ENCODE measurements at places on chromosomes 7 and 10.

- no peak for DNase-seq
These were observed 39.5 kb downstream of the XRCC2 start for GRCh38 chr7:152636441-152636840.

DNA sequence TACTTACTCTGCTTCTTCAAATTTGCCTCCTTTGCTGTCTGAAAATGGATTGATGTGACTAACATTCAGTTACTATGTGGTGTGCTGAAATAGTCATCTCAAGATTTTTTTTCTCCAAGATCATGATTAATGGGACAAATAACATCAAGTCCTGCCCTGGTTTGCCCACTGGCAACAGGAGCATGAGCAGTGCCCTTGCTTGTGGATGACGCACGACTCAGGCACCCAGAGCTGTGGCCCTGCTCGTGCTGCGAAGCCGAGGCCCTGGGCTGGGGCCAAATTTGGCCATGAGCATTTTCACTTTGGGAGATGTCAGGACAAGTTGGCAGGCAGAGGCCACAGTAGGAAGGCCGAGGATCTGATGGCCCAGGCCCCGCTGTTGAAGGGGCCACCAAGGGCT lies 239.8 kb upstream of the IGFBP3 start:
- no peak for DNase-seq

- DNase-seq: no peak
These were observed 355.3 kb upstream of the NPVF start for GRCh38 chr7:25583621-25584020.

GRCh38 chr7:47366211-47366610 lies 215.7 kb downstream of the TNS3 start:
- no peak for DNase-seq

DNA sequence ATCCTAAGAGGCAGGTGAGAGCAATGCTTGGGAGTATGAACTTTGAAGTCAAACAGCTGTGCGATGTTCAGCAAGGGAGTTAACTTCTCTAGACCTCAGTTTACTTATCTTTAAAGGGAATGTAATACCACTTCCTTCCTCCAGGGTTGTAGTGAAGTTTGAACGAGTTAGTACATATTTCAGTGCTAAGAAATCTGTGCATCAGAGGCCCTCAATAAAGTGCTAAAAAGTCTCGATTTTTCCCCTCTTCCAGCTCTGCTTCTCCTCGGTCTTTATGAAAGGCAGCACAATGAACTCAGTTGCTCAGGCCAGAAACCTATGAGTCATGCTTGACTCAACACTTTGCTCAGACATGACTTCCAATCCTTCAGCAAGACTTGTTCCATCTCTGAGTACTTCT lies 418.9 kb downstream of the MDFIC start:
- no peak for DNase-seq

- no peak for DNase-seq
These were observed 3.5 kb downstream of the FASTK start for GRCh38 chr7:151076863-151077704.

GRCh38 chr7:24133691-24134090 lies 150.3 kb upstream of the NPY start:
- DNase-seq: no peak

DNA sequence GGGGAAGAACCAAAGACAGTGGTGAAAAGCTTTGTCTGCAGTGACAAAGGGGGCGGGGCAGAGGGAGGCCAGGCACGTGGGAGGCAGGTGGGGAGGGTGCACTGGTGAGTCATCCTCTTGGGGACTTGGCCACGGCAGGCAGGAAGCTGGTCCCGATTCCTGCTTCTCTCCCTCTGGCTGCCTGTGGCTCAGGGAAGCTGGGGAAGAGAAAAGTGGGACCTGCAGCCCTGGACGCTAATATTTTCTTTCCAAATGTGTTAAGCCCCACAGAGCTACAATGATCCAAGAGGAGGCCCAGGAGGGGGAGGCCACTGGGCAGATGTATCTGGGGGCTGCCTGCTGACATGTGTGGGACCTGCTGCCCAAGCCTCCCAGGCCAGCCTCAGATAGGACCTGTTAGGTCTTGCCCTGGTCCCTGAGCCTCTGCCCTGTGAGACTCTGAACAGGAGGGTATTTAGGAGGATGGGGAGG lies 231.8 kb downstream of the KCNMA1 start:
- DNase-seq: peak; percentile 31

DNA sequence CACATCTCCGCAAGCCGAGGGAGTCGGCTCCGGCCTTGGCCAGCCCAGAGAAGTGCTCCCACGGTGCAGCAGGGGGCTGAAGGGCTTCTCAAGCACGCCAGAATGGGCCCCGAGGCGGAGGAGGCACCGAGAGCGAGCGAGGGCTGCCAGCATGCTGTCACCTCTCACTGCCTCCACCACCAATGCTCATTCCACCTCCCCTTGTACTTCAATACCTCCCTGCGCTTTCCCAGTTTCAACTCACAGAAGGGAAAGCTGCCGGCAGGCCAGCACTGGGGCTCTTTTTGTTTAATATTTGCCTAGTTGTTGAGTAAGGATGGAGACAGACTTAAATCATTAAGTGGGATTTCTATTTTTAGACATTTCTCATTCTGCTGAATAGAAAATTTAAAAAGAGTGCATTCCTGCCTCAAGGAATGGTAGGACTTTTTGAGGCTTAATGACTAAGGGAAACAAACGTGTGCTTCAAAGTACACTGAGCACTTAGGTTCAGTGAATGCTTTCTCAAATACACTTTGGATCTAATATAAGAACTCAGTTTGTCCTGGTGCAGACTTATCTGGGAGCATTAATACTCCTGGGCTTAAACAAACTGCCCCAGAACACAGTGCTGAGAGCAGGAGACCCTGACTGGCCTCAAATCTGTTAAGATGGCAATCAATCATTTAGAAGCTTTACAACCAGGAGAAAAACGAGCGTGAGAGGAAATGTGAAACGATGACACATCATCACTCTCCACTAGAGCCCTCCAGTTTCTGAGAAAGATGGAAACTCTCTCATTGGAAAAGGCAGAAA lies 131.2 kb downstream of the RALA start:
- no peak for DNase-seq

- DNase-seq: no peak
These were observed 58.8 kb upstream of the HBP1 start for GRCh38 chr7:107109955-107110354.

GRCh38 chr10:102399217-102400021 lies 3.9 kb downstream of the NFKB2 start:
- DNase-seq: peak; percentile 52

DNA sequence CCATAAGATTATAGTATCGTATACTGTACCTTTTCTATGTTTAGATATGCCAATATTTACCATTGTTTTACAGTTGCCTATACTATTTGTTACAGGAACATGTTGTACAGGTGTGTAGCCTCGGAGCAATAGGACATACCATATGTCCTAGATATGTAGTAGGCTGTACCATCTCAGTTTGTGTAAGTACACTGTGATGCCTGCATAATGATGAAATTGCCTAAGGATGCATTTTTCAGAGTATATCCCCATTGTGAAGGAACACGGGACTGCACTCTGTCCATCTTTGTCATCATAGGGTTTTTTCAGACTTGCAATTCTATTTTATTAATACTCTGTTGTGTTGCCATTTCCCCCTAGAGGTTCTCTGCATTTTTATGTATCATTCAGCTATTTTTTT lies 50.1 kb downstream of the MCU start:
- no peak for DNase-seq

DNA sequence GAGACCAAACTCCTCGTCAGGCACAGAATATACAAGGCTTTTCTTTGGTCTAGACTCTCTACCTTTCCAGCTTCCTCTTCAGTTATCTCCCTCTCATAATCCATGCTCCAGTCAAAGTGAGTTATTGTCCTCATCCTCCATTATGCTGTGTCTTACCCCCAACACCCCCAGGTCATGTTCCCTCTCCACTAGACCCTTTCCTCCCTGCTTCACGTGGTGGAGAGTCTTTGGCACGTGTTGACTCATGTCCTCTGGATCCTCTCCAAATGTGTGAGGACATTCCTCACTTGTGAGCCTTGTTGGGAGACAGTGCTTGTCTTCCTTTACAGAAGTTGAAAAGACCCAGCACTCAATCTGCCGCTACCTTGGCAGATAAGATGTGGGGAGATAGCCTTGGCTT lies 36.0 kb upstream of the DLD start:
- DNase-seq: no peak

- DNase-seq: no peak
These were observed 156.0 kb downstream of the GLI3 start for GRCh38 chr7:42080841-42081586.

DNA sequence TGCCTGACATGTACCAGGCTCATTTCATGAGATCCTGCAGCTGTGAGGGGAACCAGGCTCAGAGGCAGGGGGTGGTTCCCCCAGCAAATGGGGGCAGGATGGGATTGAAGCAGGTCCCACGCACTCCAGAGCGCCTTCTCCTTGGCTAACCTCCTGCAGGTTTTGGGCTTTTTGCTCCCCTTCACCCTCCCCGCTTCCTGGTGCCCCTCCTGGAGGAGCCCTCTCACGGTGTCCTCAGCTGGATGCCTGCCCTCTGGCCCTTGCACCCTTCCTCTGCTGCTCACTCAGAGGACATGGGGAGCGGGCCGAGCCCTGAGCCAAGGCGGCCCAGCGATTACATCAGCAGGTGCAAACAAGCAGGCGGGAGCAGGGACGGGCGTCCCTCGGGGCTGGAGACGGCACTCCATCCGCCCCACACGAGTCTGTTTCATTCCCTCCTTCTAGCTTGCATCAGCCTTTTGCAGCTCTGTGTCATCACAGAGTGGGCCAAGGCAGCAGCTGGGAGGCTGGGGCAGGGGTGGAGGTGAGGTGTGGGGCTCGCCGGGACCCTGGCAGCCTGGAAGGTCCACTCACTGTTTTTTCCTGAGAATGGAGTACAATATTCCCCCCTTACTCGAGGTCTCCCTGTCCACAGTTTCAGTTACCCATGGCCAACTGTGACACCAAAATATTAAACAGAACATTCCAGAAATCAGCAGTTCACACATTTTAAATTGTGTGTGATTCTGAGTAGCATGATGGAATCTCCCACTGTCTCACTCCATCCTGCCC lies 52.7 kb upstream of the SLC29A3 start:
- DNase-seq: no peak

- DNase-seq: peak; percentile 31
These were observed 405.0 kb upstream of the ZMIZ1 start for GRCh38 chr10:78663721-78664120.

DNA sequence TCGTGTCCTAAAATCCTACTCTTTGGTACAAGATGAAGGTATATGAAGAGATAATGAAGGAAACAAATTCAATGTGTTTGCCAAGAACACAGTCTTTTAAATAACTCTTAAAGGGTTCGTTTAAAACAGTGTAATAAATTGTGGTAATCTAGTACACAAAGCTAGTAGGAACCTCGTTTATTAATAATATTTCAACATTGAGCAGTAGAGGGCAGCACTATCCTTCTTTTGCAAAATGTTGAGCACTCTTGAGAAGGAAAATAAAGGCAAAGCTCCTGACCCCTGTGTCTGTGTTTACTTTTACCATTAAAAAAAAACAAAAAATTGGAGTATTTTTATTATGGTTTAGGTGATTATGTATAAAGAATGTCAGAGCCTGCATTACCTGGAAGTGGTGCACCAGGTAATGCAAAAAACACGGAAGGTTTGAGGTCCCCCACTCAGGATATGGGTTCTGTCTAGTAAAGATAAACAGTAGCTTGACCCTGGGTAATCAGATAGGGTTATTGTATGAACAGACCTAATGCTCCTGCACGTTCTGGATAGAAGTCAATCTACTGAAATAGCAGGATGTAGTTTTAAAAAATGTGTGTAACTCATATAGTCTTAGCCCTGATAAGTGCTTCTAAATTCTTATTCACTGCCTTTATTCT lies 5.7 kb upstream of the GOT1 start:
- DNase-seq: peak; percentile 53

DNA sequence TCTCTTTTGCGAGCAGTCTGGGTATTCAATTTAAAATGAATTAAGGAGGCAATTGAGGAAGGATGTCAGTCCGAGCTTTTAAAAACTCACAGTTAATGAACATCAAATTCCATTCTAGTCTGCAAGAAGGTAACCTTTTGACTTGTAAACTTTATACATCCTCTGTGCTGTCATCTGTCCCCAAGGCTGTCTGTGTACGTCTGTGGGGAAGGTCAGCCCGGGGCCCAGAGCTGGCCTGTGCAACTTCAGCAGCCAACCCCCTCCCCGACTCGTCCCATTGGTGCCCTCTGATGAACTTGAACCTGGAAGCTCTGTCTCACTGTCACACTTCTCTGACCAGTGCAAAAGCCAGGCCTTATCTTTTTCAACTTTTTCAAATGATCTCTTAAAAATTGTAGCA lies 80.3 kb downstream of the CCDC3 start:
- DNase-seq: no peak

- DNase-seq: no peak
These were observed 244.8 kb downstream of the BICC1 start for GRCh38 chr10:58757352-58758065.

- DNase-seq: no peak
These were observed 104.9 kb downstream of the VPS50 start for GRCh38 chr7:93337052-93337451.

DNA sequence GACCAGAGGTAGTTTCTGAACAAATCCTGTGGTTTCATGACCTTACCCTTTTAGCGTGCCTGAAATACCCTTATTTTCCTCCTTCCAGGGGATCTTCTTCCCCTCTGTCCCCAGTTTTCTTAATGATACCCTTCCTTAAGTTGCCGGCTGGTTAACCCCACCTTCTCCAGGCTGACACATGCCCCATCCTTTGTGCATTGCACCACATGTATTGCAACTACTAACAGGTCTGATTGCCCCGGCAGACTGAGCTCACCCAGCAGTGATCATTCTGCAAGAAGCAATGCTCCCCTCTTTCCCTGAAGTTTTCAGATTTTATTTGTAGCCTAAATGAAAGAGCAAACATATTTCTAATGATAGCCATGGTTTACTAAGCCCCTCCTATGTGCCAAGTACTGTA lies 108.2 kb downstream of the HIP1 start:
- no peak for DNase-seq

GRCh38 chr7:157010588-157011332 lies at the start of gene MNX1:
TSS of gene MNX1 (minus strand) at chr7:157010663. CDS start at chr7:157010350, 313 bp downstream.
- peak; percentile 66 for DNase-seq

GRCh38 chr10:113704637-113705343 lies 25.1 kb downstream of the CASP7 start:
- DNase-seq: peak; percentile 11

DNA sequence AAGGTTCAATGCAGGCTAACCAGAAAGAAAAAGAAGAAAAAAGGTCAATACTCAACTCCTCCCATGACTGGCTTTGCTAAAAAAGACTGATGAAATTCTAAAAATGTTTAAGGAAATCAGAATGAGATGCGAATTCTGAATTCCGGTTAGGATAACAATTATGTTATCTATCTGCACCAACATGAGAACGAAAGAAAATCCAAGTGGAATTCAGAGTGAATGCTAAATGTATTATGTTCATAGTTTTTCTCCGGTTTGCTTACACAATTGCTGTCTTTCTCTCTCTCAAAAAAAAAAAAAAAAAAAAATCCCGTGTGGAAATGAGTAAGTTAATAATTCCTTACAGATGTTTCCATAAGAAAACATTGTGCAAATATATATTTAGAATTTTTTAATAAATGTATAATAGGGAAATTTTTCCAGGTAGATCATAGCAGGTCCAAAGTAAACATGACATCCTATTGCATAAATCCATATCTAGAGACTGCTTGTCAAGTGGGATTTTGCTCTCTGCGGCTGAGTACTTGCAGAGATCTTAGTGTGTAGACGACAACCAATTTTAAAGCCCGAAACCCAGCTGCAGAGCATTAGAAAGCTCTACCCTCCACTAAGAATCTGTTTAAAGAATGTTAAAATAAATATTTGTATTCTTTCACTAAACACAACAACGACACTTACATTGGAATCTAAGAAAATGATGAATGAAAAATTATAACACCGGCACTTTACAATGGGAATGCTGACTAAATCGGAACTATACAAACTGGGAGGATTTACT lies 104.0 kb downstream of the JAZF1 start:
- no peak for DNase-seq

All from NCI-H748 treated with DMSO at 0.1 percent for 48 hours (cell line).